ENCODE measurements at places on chromosomes 2 and 18. TPM values are rescaled to one million over a fixed set of nuclear protein-coding genes. Genes with fewer than 3 reads are reported as not detected.

DNA sequence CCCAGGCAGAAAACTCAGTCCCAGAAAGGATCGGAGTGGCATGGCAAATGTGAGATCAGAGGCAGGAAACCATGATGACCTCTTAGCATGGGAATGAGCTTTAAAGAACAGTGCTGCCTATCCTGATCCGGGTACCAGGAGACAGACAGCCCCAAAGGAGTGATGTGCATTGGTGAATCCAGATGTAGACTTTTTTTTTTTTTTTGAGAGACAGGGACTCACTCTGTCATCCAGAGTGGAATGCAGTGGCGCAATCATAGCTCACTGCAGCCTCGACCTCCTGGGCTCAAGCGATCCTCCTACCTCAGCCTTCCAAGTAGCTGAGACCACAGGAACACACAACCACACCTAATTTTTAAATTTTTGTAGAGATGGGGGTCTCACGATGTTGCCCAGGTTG is 122.7 kb downstream of the VAPA start:
- no peak for ATAC-seq

- no peak for ATAC-seq
Measured at GRCh38 chr2:28544922-28545589, 49.2 kb downstream of the PLB1 start.

DNA sequence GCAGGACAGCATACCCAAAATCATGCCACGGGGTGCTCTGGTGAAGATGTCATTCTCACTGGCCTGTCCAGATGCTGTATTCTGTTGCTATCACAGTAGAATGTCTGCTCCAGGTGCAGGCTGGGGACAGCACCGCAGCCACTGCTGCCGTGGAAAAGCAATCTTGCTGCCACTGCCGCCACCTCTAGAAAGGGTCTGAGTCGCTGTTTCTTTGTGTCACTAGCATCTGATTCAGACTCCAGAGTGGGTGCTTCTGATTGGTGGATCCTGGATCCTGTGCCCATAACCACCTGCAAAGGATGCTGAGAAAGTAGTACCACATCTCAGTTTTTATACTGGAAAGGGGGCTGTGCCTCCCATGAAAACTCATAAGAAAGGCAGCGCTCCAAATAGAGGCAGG is 45.3 kb upstream of the CTLA4 start:
- ATAC-seq: no peak

GRCh38 chr2:149080971-149081370 is 42.5 kb downstream of the LYPD6B start:
- ATAC-seq: no peak

C2orf78 gene
- 0.14 TPM for total RNA-seq

HOXD3 gene
- 8.9 TPM for total RNA-seq

All from motor neuron (in vitro differentiated cells).